Stimulated activated effector memory CD8-positive, alpha-beta T cell treated with anti-CD3 and anti-CD28 coated beads, Interleukin-12 subunit alpha, Interleukin-12 subunit beta, amount 100 ng/mL, for 72 hours (primary cell): ENCODE measurements at places on chromosomes 4 and X.

DNA sequence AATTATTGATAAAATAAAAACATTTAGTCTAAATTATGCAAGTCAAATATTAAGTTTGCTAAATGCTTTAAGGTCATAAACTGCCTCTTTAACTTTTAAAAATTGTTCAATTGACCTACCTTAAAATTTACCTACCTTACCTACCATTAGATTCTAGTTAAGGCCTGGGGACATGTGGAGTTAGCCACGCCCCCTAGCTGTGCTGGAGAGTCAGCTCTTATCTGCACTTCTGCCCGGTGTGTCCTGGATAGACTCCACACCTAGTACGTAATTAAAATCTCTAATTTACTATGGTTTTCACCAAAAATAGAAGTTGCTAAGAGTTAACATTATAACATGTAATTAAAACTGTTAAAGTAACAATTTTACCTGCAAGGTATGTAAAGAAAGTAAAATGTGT is 22.7 kb downstream of the TENM3 start:
- DNase-seq: no peak

GRCh38 chr4:169765835-169766234 is 8.1 kb upstream of the HPF1 start:
- DNase-seq: no peak

GRCh38 chr4:111064342-111064993 is 441.6 kb upstream of the PITX2 start:
- no peak for DNase-seq

- no peak for DNase-seq
These were observed 36.0 kb downstream of the HTR2C start for GRCh38 chrX:114619874-114620273.

DNA sequence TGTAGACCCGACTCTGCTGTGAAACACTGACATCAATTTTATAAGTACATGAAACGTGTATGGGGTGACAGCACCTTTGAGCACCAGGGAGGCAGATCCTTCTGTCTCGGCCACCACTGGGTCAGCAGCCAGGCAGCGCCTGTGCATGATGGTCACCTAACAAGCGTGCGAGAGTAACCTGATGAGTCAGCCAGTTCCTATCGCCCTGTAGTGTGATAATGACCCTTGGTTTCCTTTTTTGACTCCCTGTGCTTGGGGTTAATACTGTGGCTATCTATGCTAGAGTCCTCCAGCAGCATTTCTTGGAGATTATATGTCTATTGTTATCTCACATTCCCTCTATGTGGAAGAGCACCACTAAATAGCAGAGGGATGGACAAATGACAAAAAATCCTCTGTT is 101.6 kb downstream of the NPNT start:
- DNase-seq: no peak

DNA sequence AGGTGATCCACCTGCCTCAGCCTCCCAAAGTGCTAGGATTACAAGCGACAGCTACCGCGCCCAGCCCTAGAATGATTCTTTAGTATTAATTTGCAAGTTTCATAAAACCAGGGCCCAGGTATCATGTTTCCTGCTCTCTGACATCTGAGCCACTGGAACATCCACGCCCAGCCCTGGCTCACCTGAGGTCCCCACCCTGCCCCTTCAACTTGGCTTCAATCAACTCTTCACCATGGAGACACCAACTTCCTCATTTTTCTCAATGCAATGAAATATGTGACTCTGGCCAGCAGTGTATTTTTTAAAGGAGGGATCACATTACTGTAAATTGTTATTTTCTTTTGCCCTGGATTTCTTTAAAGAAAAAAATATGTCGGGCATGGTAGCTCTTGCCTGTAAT is 3.9 kb downstream of the PRSS12 start:
- DNase-seq: no peak

- DNase-seq: no peak
These were observed 385 bp downstream of the DCLK2 start for GRCh38 chr4:150078579-150079080.

DNA sequence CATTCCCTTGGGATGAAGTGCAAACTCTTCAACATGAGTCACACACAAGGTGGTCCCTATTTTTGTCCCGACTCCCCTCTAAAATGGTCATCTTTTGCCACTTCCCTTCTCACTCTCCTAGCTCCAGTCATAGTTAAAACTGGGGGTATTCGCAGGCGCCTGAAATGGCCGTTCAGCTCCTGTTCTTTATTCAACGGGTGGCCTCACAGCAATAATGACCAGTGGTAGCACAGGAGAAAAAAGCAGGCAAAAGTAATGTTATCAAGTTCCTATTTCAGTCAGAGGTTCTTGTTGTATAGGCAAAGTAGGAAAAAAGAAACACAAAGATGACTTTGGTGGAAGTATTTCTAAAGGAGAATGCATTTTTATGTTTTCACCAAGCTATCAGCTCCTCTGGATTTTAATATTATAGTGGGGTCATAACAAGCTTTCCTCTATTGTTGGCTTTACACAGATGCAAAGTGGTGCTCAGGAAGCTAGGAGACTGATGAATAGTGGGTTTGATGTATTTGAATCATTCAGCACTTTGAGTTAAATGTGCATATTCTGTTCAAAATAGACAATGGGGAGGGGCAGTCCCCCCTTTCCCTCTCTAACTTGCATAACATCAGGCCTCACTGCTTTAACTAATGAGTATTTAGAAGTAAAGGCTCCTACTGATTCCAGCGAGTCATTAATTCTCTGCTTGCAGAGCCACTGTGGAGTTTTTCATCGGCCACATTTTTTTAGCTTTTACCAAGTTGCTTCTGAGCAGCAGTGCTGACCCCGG is 171.2 kb upstream of the NDP start:
- no peak for DNase-seq

DNA sequence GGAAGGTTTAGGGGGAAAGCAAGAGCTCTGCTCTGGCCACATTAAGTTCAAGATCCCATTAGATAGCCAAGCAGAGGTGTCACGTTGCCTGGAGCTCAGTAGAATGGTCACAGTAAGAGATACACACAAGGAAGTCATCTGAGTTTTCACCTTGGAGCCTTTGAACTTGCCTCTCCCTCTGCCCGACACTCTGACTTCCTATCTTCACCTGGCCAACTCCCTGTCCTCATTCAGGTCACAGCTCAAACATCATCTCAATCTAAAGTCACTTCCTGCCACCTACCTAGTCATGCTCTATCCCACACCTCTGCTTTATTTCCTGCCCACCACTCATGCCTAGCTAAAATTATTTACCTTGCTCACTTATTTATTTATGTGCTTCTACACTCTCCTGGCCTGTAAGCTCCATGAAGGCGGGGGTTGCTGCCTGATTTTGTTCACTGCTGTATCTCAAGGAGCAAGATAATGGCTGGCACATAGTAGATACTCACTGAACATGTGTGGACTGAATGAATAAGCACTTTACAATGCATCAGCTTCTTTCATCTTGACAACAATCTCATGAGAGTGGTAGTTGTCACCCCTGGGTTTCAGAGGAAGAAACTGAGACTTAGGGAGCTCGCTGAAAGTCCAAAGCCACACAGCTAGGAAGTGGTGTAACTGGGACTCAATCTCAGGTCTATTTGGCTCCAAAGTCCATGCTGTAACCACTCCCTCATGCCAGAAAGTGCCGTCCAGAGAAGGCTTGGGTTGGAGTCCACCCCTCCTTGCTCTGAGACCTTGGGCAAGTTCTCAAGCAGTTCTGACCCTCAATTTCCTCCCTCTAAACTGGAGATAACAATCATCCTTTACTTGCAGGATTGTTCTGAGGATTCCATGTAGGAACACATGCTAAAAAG is 40.3 kb downstream of the EFNB1 start:
- no peak for DNase-seq

DNA sequence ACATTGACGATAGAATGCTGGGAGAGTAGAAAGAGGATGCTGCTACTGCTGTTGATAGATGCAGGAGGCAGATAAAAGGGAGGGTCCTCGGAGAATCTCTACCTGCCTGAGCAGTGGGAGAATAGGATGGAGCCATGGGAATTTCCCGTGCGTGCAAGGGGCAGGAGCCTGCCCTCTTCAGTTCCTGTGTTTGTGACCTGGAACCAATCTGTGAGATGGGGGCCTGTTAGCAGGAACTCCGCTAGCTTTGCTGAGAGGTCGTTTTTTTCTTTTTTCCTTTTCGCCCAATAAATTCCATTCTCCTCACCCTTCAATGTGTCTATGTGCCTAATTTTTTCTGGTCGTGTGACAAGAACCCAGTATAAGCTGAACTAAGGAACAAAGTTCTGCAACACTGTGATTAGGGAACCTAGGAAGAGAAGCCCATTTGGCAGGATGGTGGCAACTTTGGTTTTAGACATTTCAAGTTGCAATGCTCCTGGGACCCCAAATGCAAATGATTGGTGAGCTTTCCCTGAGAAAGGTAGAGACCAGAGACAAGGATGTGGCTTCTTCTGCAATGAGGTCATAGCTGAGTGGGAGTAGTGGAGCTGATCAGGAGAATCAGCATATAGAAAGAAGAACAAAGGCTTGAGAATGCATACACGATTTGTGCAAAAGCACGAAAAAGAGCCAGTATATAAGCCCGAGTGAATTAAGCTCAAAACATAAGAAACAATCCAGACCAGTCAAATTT is 23.9 kb downstream of the SLC39A8 start:
- DNase-seq: no peak

DNA sequence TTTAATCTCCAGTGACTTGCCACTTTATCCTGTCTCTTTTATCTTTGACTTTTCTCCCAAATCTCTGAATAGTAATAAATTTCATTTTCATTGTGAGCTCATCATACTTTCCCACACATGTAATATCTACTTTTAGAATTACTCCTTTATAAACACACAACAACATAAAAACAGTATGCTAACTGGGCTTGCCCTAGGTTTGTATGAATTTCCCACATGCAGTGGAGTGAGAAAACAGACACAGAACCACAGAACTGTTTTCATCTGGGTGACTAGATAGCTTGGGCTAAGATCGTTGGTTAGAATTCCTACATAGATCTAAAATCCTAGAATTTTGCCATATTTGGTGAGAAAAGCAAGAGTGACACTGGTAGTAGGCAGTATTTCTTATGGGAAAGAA is 409.5 kb downstream of the SPRY1 start:
- DNase-seq: no peak

GRCh38 chr4:124253080-124253479 is 459.5 kb downstream of the ANKRD50 start:
- DNase-seq: no peak

DNA sequence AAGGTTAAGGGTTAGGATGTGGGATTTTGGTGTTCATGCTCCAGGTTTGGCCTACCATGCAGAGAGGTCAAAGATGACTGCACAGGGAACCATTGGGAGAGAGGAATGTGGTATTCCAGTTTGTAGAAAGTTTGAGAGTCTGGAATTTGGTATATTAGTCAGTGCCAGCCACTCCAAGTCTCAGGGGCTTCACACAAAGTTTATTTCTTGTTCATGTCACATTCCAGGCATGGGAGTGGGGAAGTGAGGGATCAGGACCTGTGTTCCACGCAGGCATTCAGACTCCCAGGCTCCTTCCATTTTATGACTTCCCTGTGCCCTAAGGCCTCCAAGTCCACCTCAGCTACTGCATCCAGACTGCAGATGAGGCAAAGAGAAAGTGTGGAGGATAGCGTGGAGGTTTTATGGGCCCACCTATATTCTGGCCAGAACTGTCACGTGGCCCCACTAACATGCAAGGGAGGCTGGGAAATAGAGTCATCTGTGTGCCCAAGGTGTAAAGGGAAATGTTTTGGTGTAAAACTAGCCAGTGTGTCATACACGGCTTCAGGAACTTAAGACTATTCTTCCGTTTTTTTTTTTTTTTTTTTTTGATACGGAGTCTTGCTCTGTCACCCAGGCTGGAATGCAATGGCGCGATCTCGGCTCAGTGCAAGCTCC is 140.6 kb upstream of the SCML1 start:
- no peak for DNase-seq

DNA sequence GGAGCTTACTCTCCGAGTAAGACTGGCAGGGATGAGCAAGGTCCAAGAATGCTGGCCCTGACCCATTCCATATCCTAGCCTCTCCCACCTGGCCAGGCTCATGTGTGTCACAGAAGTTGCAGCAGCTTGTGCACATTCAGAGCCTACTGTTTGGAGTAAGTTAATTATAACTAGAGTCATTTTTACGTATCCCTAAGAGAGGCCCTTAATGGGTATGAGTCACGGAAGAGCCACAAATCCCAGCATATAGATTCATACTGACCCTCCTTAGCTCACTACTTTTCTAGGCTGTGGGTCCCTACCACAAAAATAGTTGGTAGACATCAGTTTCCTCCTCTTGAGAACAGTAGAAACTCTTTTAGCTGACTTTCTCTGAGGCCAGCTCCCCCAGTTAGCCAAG is 118.3 kb upstream of the FRG1 start:
- no peak for DNase-seq

- DNase-seq: no peak
These were observed 14.5 kb downstream of the DOCK11 start for GRCh38 chrX:118510111-118510510.

- DNase-seq: no peak
These were observed 19.6 kb downstream of the MPP1 start for GRCh38 chrX:154785716-154786115.

DNA sequence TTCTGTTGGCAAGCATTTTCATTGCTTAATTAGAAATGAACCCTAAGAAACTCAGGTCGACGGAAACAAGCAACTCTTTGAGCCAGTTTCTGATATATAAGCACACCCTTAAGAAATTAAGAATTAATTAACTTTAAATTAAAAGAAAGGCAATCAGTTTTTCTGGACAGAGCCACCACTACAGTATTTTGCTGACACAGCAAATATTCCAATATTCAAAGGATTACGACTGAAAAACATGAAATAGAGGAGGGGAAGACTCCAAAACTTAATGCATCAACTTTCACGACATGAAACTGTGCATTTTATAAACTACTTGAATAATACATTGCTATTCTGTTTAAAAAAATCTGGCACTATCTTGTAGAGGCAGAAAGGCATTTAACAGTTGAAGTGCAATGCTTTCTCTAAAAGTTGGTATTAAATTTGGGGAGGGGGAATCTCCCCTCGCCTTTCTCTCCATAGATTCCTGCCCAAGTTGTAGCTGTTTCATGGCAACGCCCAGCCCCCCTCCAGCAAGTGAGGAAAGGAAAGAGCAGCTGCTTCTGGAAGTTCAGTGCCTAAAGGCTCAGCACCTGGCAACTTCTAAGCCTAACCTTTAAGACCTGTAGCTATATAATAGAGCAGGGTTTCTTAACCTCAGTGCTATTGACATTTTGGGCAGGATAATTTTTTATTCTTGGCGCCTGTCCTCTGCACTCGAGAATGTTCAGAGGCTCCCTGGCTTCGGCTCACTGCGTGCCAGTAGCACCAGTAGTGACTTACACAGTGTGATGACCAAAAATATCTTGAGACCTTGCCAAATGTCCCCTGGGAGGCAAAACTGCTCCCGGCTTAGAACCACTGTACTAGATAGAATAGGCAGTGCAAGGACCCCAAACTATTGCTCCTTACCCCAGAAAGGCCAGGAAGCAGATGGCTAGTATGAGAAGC is 6.7 kb upstream of the ZCCHC18 start:
- DNase-seq: no peak

DNA sequence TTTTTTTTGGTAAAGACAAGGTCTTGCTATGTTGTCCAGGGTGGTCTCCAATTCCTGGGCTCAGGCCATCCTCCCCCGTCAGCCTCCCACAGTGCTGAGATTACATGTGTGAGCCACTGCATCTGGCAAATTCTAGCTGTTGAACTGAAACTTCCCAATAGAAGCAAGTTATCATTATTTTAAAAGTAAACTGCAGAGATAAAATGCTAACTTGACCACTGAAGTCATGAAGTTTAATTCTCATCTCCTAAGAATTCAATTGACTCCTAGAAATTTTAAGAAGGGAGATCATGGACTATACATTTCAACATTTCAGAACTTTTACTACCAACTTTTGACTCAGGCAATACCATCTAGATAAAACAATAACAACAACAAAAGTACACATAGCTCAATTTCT is 11.7 kb upstream of the EXOSC9 start:
- no peak for DNase-seq
